ENCODE measurements at places on chromosomes 12 and 14.

- no peak for DNase-seq
Measured at GRCh38 chr12:3557791-3558620, 67.0 kb downstream of the PRMT8 start.

GRCh38 chr14:69615496-69616407 is 4.4 kb downstream of the SUSD6 start:
- peak; percentile 64 for DNase-seq

GRCh38 chr12:44246482-44247105 is 410.7 kb downstream of the TMEM117 start:
- no peak for DNase-seq

DNA sequence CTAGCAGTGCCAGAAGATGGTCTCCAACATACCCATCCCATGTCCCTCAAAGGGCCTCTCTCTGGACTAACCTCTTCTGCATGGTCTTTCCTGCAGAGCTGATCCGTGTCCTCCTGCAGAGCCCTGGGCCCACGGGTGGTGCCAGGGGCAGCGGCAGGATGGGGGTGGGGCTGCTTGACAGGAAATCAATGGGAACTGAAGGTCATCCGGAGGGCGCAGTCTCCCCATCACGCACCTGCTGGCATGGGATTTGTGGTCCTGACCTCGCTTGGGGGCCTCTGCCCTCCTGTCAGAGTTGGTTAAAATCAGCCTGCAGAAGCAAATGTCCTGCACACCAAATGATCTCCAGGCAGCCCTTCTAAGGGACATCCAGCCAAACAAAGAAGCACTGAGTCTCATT is 110.2 kb downstream of the DPF3 start:
- no peak for DNase-seq

- DNase-seq = no peak
Measured at GRCh38 chr14:69613312-69614073, 2.1 kb downstream of the SUSD6 start.

- no peak for DNase-seq
Measured at GRCh38 chr14:80211153-80212022, at the start of gene DIO2. TSS of gene DIO2 (minus strand) at chr14:80211504. CDS start at chr14:80211472, 32 bp downstream.

DNA sequence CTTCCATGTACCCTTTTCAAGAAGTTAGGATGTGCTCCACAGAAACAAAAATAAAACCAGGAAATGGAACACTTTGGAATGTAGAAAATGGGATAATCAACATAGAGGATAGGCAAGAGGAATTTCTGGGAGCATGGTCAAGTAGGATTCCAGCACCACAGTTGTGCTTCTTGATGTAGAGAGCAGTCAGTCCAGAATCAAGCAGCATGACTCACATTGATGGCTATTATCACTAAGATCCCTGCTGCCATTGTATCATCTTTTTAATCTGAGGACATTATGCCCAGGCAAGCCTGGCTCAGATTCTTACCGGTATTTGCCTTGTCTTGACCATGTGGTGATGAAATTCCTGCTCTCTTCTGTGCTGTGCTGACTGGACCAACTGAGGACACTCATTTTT is 5.7 kb downstream of the ETFRF1 start:
- DNase-seq = no peak

DNA sequence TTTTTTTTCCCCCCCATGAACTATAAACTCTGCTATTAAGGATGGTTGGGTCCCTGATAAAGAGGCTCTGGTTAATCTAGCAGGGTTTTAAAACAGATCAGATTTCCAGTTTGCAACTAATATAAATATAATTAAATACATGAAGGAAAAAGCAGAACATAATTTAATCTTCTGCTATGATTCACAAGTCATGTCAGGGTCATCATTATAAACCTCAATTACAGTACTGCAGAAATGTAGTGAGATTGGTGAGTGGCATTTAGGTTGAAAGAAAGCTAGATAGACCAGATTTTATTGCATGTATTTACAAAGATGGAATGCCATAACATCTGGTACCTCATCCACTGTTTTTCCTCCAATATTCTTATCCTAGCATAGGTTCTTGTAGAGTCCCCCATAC is 14.5 kb upstream of the RASSF8 start:
- DNase-seq = no peak

DNA sequence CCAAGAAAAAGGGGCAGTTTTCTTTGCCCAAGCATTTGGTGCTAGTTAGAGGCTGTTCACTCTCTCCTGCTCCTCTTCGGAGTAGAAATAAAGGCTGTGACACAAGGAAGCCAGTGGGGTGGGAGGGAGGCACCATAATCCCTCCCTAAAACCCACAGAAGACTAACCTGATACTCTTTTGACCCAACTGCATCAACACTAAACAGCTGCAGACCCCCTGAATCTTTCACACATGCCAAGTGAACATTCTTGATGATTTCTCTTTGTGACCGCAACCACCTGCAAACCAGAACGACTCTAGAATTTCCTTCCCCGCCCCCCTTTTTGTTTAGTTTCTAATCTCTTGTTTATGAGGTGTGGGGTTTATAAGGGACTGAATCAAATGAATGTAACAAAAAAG is 175.8 kb upstream of the BCL2L14 start:
- DNase-seq = no peak

DNA sequence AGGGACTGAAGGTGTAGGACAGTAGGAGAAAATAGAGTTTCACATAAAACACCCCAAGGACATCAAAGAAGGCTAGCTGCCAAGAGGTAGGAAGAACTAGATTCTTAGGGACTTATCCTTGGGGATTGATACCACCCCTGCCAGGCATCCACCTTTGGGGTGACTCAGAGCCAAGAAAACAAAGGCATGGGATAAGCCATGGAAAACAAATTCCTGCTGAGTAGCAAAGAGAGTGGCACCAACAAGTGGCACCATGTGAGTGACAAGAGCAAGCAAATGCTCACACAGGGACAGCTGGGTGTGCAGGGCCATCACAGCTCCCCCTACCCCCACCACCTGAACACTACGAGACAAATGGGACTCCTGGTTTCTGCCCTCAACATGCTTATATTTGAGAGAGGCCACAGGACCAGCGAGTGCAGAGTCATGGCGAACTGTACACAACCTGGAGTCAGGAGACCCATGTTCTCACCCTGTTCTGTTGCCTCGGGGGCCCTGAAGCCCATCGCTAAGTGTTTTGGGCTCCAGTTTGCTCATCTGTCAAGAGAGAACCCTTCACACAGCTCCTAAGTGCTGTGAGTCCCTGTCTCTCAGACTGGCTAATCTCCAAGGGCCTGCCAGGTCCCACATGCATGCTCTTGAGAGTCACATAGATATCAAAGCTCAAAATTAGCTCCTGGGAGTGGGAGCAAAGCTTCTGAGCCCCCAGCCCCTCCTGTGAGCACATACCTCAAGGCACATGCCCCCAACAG is 91.9 kb downstream of the DPF3 start:
- DNase-seq = no peak

DNA sequence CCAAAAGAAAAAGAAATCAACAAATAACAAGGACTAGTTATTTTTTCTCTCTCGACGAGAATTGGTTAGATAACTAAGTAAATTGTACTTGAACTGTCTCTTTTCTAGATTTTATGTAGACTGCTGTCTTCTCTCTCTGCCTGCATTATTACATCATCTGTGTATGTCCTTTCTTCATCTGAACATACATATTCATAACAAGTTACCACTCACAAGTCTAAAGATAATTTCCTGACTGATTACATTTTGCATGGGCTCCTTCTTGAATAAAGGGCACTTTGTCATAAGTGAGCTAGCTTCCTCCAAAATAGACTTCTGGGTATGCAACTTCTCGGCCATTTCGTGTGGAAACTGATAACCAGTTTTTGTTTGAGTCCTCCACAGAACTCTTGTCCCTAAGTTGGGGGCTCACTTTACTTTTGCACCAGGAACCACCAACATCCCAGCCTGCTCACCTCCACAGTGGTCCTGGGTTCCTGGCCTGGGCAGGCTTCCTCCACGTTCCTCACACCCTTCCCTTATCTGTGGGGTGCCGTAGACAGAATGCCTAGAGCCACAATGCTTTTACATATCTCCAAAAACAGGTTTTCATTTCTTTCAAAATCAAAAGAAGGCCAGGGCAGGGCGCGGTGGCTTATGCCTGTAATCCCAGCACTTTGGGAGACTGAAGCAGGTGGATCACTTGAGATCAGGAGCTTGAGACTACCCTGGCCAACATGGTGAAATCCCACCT is 6.2 kb upstream of the DDX47 start:
- DNase-seq = no peak

- DNase-seq = no peak
Measured at GRCh38 chr12:5498806-5499205, 66.9 kb downstream of the NTF3 start.

GRCh38 chr14:105385322-105385637 is 13.1 kb upstream of the TEX22 start:
- no peak for DNase-seq

DNA sequence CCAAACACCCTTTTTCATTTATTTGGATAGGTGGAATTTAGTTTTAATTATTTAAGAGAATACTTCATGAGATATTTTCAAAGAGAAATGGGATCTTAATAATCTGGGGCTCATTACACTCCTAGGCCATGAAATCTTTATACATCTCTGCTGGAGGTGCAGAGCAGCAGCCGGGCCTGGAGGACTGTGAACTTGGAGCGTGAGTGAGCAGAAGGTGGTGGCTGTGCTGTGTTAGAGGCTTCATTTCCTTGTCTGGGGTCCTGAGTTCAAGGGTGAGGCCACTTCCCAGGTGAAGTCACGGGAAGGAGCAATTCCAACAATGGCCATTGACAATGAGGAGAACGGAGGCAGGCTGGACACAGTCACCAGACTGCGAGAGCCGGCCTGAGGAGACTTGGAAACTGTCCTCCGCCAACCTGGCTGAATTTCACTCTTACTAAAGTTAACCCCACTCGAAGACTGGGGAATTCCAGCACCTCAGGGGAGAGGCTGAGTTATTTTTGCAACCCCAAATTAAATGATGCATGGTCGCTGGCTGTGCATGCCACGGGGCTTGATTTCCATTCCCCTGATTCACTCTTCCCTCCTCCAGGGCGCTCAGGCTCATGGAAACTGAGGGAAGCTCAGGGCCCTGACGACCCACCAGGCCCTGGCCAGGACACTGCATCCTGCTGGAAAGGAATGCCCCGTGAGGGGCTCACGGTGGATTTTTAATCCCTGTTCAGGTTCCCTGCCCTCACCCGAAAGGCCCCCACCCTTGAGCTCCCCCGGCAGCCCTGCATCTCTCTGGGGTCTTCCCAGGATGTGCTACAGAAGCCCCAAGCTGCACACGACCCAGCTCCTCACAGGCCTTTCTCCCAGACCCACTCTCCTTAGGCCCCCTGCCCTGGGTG is 22.6 kb upstream of the TRAF3 start:
- peak; percentile 81 for DNase-seq

- peak; percentile 39 for DNase-seq
Measured at GRCh38 chr14:50823762-50824636, 7.0 kb downstream of the NIN start.

- DNase-seq = no peak
Measured at GRCh38 chr12:29255042-29255441, 106.0 kb downstream of the FAR2 start.

GRCh38 chr12:123671876-123672275 is 963 bp downstream of the TCTN2 start:
- no peak for DNase-seq

DNA sequence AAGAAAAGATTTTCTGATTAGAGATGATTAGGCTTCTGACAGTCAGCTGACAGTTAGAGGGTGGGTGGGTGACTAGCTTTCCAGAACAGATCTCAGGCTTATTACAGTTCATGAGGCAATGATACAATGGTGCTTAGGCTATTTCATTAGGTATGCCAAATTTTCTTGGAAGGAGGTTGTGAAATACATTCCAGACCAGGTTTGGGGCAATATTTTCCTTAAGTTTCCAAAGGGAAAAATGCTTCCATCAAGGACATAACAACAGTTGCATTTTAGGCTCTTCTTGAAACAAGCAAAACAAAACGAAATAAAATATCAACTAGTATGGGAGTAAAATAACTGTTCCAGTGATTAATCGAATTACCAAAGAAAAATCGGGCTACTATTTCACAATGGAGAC is 59.3 kb upstream of the CNTN1 start:
- no peak for DNase-seq

GRCh38 chr12:22687361-22688076 is 62.5 kb downstream of the ETNK1 start:
- DNase-seq = peak; percentile 36

DNA sequence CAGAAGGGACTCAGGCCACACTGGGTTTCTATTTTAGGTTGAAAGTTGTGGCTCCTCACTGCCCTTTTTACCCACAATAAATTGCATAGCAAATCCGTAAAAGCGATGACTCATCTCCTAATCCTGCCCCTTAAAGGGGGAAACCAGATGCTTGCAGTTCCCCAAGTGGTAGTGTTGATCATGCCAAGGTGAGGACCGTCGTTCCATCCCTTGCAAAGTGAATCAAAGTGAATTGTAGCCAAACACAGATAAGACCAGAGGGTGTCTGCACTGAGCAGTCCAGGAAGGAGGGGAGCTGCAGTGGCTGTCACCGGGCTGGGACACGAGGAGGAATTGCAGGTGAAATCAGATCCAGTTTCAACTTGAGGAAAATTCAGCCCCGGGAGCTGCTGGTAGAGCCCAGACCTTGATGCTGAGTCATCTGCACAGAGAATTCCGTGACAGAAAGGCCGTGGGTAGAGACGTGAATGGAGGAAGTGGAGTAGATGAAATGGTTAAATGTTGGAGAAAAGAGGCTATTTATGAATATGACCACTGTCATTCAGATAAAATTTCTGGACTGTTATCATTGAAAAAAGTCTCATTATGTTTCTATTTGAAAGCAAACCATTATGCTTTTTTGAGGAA is 44.2 kb upstream of the MMP17 start:
- DNase-seq = peak; percentile 80

GRCh38 chr12:91264178-91264577 is 81.6 kb upstream of the DCN start:
- no peak for DNase-seq

GRCh38 chr14:103127356-103127755 is 4.1 kb downstream of the TNFAIP2 start:
- no peak for DNase-seq

DNA sequence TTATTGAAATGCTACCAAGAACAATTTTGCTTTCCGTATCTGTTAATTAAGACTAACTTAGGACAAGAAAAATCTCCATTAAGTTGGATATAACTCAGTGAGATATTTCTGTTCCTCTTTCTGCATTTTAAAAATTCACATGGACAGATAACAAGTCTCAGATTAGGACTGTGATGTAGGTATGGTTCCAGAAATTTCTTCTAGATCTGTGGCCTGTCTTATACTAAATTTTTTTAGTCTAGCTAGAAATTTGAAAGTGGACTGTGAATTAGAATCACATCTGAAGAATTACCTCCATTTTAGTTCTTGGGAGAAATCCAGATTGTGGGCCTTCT is 41.6 kb downstream of the USP15 start:
- DNase-seq = no peak

- no peak for DNase-seq
Measured at GRCh38 chr14:33191855-33192254, 253.2 kb downstream of the NPAS3 start.

DNA sequence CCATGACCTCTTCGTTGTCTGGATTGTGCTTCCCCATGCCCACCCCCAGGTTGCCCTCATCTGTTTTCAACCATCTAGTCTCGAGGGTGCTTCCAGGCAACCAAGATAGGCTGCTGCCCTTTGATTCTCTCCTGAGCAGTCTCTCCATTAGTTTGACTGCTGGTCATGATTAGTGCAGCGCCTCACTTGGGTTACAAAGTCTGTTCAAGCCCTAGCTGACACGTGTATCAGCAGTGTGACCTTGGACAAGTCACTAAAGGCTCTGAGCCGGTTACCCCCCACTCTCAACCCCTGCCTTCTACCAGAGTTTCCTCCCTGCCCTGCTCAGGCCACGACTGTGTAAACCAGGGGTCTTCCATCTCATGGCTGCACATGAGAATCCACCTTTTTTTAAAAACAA is 185.3 kb upstream of the PWP1 start:
- DNase-seq = no peak

GRCh38 chr12:95224202-95225170 is 6.9 kb downstream of the VEZT start:
- no peak for DNase-seq

Measured in GM13977 (cell line).